NCI-H1092 (cell line): ENCODE measurements at places on chromosomes 4 and X.

- no peak for DNase-seq
These were observed 22.8 kb upstream of the MAML3 start for GRCh38 chr4:140176735-140177134.

GRCh38 chrX:10989386-10989785 is 121.7 kb upstream of the HCCS start:
- DNase-seq = no peak

- DNase-seq = no peak
These were observed 1041.1 kb upstream of the POU3F4 start for GRCh38 chrX:82466994-82467393.

DNA sequence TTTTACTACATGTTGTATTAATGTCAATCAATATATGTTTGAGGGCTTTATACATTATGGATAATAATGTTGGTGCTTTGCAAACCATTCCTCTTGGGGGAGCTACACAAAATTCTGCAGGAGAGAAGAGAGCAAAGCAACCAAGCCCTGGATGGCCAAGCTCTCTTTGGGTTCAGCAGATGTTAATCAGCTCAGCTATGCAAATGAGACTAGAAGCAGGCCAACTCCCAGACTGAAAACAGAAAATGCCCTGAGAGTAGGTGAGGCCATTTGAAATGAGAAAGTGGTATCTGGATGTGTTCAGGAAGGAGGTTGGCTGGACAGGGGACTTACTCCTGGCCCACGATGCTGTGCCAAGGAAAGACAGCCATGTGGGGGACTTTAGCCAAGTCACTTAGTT is 387.0 kb downstream of the BCOR start:
- DNase-seq = no peak

DNA sequence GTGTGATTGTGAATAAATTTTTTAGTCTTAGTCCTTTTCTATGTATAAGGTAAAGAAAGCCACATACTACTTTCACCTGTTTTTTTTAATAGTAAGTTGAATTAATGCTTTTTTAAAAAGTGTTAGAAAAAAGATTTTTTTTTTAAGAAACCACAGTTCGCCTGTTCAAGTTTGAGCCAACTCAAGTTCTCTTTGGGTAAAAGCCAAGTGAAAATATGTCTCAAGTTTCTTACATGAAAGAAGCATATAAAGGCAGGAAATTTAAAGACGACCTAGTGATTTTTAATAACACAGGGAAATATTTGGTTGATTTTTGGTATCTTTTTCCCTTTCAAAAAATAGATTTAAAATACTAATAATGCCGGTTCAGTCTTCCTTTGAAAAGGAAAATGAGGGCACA is 369.9 kb upstream of the NR3C2 start:
- no peak for DNase-seq

GRCh38 chrX:23598575-23598974 is 68.7 kb upstream of the PRDX4 start:
- no peak for DNase-seq

- DNase-seq = no peak
These were observed 57.5 kb upstream of the GC start for GRCh38 chr4:71841336-71841735.

DNA sequence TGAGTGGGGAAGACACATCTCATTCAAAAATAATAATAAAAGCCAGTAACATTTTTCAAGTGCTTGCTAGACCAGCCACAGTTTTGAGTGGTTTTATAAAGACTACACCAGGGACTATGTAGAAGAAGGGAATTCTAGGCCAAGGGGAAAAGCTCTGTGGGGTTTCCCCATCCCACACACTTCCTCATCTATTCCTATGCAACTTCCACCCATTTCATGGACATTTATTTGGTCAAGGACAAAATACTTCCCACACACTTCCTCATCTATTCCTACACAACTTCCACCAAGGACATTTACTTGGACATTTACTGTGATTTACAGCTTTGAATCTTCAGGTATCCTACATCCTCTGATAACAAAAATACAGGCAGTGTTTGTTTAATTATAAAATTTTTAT is 86.5 kb upstream of the KLF3 start:
- no peak for DNase-seq

DNA sequence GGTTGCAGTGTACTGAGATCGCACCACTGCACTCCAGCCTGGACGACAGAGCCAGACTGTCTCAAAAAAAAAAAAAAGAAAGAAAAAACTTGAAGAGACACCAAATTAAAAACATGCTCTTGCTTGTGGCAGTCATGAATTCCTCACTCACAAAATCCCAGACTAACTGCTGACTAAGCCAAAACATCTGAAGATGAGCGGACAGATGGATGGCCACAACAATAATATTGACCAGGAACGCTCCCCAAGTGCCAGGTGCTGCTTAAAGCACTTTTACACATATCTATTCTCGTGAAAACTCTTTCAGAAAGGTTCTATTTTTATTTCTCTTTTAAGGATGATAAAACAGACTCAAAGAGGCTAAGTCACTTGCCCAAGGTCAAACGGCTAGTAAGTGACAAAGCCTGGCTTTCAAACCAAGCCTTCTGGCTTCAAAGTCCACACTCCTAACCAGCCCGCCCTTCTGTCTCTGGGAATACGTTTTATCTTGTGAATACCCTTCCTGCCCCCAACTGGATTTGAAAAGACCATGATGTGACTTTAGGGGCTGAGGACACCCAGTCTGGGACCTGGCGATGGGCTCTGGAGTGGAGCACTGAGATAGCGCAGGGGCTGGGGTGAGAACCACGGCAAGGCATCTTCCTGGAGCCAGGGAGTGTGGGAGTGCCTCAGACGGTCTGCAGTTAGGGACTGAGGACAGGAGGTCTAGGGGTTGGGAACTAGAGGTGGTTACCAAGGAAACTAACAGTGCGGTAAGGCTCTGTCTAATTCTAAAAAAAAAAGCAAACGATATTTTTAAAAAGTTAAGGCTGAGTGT is 9.5 kb upstream of the CXCR3 start:
- DNase-seq = no peak

DNA sequence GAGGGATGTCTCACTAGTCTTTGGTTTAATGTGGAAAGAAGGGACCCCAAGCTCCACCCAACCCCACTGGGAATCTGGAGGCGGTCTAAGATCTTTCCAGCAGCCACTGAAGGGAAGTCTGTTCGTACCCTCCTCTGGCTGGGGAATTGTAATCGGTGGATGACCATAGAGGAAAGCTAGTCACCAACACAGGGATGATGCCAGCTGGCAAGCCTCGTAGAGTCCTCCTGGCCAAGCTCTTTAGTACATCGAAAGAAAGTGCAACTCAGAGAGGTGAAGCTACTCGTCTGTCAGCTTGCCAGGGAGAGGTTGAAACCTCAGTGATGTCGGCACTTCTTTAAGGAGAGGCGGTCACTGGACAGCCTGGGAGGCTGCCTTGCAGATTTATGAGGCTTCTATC is 58.7 kb downstream of the MAMLD1 start:
- no peak for DNase-seq
